Fibroblast of upper back skin (primary cell): ENCODE measurements at places on chromosomes 13 and 19.
A peak's percentile ranks its signal among the peaks of the same experiment; 100 is the strongest.

- no peak for DNase-seq
These were observed at the start of gene CYP4F2 for GRCh38 chr19:15897738-15898276. TSS of gene CYP4F2 (minus strand) at chr19:15898074. CDS start at chr19:15897611, 463 bp downstream.

DNA sequence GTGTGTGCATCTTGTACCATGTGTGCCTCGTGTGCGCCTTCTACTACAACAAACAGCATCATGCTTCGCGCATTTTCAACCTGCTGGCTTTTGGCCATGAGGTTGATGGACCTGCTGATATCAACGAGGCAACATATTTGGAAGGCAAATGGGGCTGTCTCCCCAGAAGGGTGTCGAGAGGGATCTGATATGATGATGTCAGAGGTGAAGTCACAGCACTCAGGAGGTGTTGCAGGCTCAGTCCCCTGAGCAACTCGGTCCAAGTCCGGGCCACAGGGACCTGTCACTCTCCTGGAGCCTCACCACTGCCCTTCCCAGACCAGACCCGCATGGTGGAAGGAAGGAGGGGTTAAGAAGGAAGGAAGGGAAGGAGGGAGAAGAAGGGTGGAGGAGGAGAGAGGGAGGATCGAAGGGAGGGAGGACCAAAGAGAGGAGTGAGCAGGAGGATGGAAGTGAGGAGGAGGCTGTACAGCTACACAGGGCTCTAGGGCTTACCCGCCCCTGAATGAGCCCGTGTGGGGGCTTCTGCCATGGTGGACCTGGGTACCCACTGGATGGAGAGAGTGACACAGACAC, 6.7 kb upstream of the C13orf46 start:
- DNase-seq: no peak

DNA sequence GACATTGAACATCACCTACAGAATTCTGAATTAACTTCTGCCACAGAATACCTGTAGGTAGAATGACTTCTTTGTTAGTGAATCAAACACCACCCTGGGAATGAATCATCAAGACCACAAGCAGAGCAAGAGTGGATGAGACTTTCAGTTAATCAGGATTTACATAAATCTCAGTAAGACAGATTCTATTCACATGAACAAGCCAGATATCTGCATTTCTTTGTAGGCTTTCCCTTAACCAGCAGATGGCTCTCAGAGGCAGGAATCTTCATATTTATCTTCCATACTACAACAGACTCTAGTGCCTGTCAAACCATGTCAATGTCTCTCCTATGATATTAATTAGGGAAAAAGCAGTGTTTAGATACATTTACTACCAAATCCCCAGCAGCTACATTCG, 412.1 kb downstream of the KLF12 start:
- peak; percentile 69 for DNase-seq

DNA sequence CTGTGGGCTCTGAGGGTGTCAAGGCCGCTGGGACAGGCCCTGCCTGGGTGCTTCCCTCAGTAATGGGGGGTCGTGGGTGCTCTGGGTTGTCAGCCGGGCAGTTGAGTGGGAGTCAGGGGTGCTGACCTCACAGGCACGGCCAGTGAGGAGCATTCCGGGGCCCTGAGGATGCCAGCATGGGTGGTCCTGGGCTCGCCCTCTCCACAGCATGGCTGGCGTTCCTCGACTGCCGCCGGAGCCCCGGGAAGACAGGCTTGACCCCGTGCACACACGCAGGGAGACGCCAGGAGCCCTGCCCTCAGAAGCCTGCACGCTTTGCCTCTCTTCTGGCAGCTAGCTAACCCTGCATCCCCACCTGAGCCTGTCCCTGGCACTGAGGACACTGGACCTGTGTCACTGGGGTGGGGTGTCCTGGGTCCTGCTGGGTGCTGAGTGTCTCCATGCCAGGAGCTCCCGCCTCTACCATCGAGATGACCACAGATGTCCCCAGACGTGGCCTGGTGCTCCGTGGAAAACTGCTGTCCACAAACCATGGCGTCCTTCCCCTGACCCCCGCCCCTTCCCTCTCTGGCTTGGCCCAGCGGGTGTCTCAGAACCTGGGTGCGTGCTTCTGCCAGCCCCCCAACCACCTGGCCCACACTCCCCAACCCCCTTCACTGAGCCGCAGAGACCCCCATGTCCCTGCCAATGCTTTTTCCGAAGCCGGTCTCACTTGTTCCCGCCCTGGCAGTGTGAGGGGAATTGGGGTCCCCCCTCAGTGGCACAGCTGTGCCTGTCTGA, 4.4 kb upstream of the NDUFS7 start:
- DNase-seq: no peak

GRCh38 chr13:109785892-109786450, 412 bp downstream of the IRS2 start:
- DNase-seq: no peak

DNA sequence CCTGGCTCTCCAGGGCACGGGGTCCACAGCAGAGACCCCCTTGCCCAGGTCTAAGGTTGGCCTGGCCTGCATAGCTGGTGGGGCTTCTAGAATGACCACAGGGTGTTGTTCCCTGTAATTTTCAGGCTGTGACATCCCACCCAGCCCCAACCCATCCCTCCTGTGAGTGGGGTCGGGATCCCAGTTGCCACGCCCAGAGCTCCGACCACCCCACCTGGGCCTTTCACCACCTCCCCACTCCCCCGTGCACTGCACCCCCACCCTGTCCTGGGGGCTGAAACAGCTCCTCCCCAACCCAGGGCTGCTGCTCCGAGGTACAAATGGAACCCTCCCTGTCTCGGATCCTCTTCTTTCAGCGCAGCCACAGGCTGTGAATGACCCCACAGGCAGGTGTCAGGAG, 8.4 kb upstream of the SLC7A10 start:
- DNase-seq: no peak

DNA sequence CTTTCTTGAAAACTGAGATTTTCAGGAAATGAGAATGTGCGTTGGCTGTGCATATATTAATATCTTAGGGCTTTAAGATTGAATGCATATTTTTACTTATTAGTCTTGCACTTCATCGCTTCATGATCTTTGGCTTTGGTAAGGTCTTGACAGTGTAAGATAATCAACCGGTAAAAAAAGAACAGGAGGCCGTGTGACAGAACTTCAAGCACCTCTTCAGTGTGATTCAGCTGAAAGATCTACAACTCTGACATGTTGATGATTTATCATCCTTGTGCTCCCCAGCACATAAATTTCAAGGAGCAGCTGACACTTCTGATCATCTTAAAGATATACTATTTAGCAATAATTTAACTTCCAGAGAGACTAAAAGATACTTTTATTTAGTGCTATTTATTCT, 195.1 kb downstream of the HS6ST3 start:
- DNase-seq: no peak

- peak; percentile 37 for DNase-seq
These were observed 10.2 kb upstream of the ILF3 start for GRCh38 chr19:10643968-10644259.

DNA sequence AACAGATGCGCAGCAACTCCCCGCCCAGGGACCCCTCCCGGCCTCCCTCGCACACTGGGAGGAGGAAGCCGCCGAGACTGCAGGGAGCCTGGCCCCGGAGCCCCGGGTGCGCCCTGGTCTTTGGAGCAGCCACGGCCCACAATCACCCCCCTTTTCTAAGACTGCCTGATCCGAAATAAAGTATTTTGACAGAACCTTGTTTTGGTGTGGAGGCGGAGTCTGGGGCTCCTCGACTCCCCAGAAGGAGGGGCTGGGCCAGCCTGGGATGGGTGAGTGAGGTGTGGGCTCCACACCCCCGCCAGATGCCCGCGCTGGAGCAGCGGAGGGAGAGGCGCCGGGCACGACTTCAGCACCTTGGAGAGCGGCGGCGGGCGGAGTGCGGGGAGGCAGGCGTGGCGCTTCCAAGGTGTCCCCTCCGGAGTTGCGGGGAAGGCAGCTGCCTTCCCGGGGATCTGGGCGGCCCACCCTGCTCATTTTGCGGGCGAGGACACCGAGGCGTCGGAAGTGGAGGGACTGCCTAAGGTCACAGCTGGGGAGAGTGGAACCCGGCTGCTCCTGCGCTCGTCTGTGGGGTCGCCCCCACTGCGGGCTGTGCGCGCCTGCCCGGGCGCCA, 9.4 kb downstream of the SIRT6 start:
- peak; percentile 28 for DNase-seq

- no peak for DNase-seq
These were observed 2.4 kb downstream of the CTXN1 start for GRCh38 chr19:7923295-7924191.

GRCh38 chr13:47598340-47598911, 402.6 kb downstream of the SUCLA2 start:
- peak; percentile 19 for DNase-seq

- no peak for DNase-seq
These were observed 60.5 kb downstream of the CCNE1 start for GRCh38 chr19:29872224-29872731.

- DNase-seq: no peak
These were observed 140.1 kb upstream of the FRY start for GRCh38 chr13:31891472-31891871.

GRCh38 chr19:27773318-27774094, 1439.4 kb downstream of the UQCRFS1 start:
- DNase-seq: no peak

GRCh38 chr19:13770013-13770635, 4.1 kb upstream of the C19orf53 start:
- DNase-seq: no peak

DNA sequence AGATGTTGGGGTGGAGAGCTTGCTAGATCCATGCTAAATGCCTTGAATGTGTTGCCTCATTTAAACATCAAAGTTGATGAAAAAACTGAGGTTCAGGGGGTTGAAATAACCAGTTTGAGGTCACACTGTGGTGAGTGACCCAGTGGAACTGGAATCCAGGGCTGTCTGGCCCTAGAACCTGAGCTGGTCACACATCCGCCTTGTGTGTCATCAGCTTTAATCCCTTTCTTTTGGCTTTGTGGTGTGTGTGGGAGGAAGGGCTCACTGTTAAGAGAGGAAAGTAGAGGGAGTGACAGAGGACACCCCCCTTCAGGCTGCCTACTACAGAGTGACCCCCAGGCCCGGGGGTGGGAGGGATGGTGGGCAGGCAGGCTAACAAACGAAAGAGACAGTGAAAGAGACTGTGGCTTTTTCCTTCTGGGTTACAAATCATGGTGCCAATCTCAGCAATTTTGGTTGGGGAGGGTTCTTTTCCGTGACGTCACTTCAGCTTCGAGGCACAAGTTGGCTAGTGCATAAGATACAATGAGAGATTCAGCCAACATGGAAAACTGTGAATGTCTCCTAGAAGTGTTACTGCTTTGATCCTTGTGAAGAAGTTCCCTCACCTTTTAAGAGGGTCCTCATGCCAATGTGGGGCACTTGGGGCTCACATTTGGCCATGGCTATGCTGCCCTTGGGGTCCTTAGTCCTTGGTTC, 164.9 kb downstream of the DLEU7 start:
- peak; percentile 98 for DNase-seq

- DNase-seq: no peak
These were observed 23.0 kb upstream of the ZNF536 start for GRCh38 chr19:30349131-30349730.

DNA sequence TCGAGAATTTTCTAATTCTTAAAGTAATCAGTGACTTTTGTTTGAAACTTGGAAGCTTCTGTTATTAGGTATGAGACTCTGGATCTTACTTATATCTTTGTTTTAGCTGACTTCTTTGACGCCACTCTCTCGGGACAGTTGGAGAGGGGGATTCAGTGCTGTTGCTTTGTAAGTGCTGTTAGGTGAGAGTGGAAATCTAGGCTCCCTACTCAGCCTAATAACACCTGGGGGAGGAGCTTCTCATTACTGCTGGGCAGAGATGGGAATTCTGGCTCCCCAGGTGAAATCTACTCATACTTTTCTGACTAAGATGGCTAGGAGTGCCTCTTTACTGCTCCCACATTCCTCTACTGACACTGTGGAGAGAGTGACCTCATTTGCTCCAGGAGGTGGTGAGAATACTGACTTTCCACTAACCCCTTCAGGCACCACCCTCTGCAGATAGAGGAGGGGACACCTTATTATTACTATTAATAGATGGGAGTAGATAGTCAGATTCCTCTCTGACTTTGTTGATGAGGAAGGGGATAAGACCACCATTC, 324.9 kb upstream of the SPRY2 start:
- peak; percentile 22 for DNase-seq

GRCh38 chr13:111491659-111492058, 171.2 kb downstream of the TEX29 start:
- DNase-seq: no peak

DNA sequence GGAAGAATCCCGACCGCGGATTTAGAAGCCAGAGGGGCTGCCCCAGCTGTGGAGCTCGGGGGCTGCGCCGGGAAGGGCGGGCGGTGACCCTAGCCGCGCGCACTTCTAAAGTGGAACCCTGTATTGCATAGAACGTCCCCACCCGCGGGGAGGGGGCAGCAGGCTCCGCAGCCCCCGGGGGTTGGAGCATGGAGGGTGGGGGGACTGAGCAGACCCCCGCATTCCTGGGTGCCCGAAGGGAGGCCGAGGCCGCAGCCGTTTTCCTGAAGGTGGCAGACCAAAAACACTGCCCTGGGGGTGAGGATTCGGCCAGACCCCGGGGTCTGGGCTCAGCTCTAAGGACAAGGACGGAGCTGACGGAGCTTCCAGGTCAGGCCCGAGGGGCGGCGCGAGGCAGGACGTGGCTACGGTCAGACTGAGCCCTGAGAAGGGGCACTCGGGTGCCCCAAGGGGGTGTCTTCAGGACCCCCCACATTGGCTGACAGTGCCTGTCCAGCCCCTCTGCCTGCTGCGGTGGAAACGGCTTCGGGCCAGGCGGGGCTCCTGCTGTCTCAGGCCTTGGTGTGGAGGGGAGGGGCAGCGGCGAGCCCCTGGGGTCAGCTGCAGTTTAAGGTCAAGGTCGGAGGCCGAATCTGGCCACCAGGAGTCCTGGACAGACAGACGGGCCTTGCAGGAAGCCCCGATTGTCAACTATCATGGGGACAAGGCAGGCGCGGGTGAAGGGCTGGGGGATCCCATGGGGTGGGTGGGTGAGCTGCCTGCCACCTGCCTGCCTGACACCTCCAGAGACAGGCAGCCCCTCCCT, 12.6 kb downstream of the MKNK2 start:
- DNase-seq: no peak

- peak; percentile 94 for DNase-seq
These were observed 95.7 kb downstream of the ARHGEF7 start for GRCh38 chr13:111210544-111211469.
